Renal pelvis (tissue), 12 donors: ENCODE measurements at places on chromosomes 16 and 17.

DNA sequence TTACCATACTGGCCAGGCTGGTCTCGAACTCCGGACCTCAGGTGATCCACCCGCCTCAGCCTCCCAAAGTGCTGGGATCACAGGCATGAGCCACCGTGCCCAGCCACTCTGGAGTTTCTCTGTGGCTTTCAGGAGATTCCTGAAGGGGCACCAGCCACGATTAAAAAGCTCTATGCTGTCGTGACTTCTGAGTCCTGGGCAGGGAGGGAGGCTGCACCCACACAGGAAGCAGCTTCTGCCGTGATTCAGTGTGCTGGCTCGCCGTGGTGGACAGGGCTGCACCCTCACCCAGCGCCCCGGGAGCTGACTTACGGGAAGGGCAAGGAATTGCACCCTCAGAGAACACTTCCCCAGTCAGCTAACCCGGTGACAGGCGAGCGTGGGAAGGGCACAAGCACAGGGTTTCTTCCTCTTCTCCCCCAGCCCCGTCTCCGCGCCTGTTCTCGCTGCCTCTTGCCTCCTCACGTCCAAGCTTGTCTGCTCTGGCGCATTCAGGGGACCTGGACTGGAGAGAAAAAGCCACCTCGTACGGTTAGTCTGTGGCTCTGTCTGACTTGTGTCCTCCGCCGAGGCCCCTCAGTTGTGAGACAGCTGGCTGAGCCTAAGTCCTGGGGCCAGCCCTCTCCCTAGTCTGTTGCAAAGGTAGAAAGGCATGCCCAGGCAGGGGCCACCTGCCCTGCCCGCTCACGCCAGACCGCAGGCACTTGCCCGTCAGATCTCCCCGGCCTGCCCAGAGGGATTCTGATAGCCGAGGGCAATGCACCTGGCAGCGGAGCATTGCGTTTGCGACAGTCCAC lies 145.0 kb downstream of the SEC14L1 start:
- no peak for DNase-seq

GRCh38 chr16:78794581-78795250 lies 695.3 kb downstream of the WWOX start:
- DNase-seq: no peak

DNA sequence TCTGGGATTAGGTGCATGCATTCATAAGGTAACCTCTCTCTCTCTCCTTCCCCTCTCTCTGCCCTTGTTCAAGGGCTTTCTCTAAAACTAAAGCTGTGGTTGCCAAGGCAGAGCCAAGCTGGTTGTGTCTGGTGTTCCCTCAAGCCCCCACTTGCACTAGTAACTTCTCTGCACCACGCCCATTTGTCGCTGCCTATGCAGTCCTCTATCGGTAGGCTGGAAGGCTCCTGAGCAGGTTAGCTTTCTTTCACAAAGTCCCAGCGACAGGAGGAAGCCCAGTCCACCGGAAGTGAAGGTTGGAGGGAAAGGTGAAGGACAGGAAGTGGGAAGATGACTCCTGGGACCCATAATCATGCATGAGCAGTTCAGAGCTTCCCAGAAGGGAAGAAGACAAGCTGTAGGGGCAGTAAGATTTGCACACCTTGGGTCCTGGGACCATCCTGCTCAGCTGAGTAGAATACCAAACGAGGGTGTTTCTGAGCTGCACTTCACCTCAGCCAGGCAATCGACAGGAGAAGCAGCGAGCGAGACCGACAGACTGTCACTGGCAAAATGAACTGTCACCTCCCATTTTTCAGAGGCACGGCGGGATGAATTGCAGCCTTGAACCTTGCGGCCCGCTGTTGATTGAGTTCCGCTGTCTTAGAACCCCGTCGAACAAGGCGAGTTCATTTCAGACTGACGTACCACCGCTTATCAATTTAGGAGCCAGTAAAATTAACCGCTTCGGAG lies 14.7 kb upstream of the SKAP1 start:
- no peak for DNase-seq

- no peak for DNase-seq
These were observed 6.9 kb downstream of the CHD9 start for GRCh38 chr16:53061701-53062159.

- no peak for DNase-seq
These were observed 662.0 kb downstream of the WWOX start for GRCh38 chr16:78761427-78761826.

- DNase-seq: no peak
These were observed 17.0 kb downstream of the PRCD start for GRCh38 chr17:76556765-76557367.

GRCh38 chr16:30494709-30495108 lies 22.2 kb downstream of the ITGAL start:
- DNase-seq: no peak

GRCh38 chr17:34503528-34504195 lies 75.7 kb upstream of the TMEM132E start:
- no peak for DNase-seq

DNA sequence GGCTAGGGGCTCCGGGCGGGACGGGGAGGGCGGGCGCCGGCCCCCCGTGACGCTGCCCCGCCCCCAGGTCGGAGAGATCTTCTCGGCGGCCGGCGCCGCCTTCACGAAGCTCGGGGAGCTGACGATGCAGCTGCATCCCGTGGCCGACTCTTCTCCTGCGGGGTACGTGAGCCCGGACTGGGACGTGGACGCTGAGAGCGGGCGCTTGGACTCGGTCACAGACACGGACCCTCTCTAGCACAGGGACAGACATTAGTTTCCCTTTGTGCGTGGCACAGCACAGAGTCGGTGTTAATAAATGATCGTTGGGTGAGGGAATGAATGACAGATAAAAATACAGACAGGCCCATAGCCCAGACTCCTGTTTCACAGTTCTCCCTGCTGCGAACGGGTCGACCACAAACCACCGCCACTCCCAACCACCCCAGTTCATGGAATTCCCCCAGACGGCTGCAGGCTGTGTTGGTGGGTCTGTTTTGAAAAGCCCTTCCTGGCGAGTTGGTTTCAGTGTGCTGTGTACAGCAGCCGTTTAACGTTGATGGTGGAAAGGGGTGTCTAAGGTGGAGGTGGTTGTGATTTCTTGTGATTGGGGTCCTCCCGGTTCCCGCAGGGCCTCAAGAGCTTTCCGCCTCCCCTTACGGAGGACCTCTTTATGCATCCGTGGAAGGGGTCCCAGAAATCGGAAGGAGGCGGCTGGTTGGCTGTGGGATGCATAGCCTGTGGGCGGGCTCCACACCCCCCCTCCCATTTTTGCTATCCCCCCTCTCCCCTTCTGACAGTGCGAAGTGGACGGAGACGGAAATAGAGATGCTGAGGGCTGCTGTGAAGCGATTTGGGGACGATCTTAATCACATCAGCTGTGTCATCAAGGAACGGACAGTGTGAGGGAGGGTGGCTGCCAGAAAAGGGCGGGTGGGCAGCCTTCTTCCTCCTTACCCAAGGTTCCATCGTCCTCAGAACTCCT lies 2.9 kb downstream of the RNASEK start:
- DNase-seq: no peak

- peak; percentile 49 for DNase-seq
These were observed 8.0 kb upstream of the FASN start for GRCh38 chr17:82105882-82106687.

DNA sequence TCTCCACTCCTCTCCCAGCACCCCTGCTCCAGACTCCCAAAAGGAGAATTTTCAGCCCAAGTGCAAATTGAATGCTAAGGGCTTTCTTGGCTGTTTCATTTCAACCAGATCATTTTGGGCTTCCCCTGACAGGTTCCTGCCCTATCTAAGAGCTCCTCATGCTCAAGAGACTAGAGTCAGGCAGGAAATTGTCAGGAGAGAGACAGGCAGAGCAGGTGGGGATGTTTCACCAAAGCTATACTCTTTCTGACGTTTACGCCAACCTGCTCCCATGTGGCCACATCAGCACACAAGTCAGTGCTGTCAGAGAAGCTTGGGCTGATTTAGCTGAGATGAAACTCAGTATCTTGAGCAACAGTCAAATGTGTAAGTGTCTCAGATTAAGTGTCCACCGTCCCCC lies 31.4 kb downstream of the HIC1 start:
- DNase-seq: no peak

- no peak for DNase-seq
These were observed 5.3 kb upstream of the MAP3K14 start for GRCh38 chr17:45322168-45322567.

DNA sequence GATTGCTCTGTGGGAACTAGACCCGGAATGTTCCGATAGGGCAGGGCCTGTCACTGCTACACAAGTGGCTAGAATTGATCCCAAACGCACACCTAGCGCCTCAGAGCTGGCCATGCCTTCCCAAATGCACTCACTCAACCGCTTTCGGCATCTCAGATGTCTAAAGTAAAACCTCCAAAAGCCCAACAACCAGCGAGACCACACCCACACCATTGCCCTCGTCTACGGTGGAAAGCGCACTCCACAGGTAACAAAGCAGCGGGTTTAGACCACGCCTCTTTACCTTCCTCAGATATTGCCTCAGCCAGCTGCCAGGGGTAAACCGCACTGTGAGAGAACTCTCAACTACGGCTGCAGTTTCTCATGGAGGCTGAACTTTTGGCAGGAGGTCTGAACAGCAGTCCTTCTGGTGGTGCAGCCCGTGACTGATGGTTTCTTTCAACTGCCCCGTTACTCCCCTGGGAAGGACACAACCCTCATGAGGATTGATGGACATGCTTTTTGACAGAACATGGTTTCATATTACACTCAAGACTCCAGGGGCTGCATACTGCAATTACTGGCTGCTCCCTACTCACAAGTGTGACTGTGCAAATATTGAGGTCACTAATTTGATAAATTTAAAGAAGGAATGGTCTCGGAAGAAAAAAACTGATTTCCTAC lies 34.5 kb downstream of the USP7 start:
- no peak for DNase-seq

- DNase-seq: no peak
These were observed 20.0 kb downstream of the ADAMTS18 start for GRCh38 chr16:77414752-77415231.

DNA sequence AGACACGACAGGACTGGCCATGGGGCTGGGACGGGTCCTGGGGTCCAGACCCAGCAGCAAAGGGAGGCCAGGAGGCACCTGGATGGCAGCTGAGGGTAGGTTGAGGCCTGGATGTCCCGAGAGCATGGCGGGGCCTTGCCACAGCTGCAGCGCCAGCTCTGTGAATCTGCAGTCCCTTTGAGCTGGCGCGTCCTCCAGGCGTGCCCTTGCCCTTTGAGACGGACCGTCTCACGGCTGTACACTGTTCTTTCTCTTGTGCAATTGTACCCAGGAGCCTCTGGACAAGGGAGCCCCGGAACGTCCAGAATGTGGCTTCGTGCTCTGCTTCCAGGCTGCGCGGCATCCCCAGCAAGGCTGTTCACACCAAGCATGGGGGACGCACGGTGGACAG lies 69.5 kb upstream of the CIBAR2 start:
- DNase-seq: no peak

DNA sequence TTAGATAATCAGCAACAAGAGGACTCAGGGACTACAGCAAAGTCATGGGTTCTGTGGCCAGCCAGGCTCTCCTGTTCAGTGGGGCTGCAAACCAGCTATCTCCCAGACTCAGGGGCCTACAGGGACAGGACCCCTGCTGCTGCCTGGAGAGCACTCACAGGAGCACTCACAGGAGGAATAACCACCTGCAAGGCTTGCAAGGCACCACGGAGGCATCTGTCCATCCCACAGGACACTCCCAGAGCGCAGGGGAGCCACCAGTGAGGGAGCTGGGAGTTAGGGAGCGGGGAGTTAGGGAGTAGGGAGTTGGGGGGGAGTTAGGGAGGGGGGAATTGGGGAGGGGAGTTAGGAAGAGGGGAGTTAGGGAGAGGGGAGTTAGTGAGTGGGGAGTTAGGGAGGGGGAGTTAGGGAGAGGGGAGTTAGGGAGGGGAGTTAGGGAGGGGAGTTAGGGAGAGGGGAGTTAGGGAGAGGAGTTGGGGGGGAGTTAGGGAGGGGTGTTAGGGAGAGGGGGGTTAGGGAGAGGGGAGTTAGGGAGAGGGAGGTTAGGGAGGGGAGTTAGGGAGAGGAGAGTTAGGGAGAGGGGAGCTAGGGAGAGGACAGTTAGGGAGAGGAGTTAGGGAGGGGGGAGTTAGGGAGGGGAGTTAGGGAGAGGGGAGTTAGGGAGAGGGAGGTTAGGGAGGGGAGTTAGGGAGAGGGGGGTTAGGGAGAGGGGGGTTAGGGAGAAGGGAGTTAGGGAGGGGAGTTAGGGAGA lies 5.7 kb downstream of the CANT1 start:
- DNase-seq: no peak

DNA sequence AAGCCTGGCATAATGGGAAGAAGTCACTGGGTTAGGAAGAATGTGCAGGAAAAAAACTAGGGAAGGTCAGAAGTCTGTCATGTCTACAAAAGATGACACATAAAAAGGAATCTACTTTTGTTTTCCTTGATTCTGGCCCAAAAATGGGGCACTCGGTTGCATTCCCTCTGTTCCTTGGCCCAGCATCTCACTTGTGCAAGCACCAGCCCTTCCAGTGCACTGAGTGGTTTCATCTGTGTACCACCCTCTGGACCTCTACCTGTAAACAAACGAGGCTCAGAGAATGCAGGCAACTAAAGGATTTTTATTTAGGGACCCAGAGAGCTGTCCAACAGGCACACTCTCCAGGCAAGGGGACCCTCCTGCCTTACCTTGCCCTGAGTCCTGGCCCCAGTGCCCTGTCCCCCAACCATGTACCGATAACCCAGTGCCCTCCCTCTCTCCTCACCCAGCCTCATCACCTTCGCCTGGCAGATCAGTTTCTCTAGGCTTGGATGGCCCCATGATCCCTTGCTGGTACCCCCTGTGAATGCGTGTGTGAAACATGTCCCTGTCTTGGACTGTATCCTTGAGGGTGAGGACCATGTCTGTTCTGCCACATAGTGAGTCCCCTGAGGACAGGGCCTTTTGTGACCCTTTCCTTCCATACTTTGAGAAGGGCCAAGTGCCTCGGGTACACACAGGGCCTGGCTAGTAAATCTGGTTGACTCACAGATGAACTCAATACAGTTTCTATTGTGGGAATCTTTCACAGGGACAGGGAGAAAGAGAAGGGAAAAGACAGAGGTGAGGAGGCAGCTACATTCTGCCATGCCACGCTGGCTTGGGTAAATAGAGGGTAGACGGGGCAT lies 13.3 kb downstream of the NXPH3 start:
- no peak for DNase-seq

DNA sequence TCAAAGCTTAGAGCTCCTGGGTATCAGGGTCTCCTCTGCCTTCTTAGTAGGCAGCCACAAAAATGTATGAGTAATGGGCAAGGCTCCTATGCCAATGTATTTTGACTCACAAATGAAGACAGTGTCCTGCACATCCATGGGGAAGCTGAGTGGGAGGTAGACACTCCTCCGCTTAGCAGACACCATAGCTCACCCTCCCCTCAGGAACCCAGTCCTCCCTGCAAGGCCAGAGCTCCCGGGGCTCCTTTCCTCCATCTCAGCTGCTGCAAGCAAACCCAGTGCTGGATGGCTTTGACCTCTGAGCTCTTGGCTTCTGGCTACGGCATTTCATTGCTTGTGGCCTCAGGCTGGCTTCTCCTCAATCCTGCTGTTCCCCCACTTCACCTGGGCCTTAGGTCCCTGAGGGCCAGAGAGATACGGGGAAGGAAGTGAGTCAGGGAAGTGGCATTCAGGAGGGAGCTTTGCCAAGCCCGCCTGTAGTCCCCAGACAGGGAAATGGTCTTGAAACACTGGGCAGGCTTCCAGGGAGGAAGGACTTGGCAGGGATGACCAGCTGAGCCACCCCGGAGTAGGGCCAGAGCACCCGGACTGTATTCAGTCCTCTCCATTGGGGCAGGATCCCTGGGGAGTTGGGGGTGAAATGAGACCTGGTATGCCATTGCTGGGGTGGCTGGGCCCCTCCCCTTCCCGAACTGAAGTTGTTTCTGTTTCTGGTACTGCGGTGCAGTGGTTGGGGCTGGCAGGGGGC lies 4.5 kb downstream of the ABCC3 start:
- DNase-seq: no peak
